Sigmoid colon (tissue), 7 donors: ENCODE measurements at places on chromosomes 6 and 20. TPM values are rescaled to one million over a fixed set of nuclear protein-coding genes. Genes with fewer than 3 reads are reported as not detected.

- no peak overlapping the region for H3K4me3 ChIP-seq
- no peak overlapping the region for H3K27ac ChIP-seq
- no peaks in the 10 kb centered on the region for H3K4me1 ChIP-seq
- H3K27me3 ChIP-seq, result no peaks in the 10 kb centered on the region
- H3K36me3 ChIP-seq, result no peaks in the 10 kb centered on the region
- DNase-seq, result no peak
These were observed 2.4 kb downstream of the GTSF1L start for GRCh38 chr20:43724383-43724782.

- H3K4me1 ChIP-seq, result peaks cover 91% of the 10 kb centered on the region
- no peak overlapping the region for H3K4me3 ChIP-seq
- no peak overlapping the region for H3K27ac ChIP-seq
- no peaks in the 10 kb centered on the region for H3K27me3 ChIP-seq
- no peaks in the 10 kb centered on the region for H3K36me3 ChIP-seq
These were observed 10.2 kb downstream of the ADNP start for GRCh38 chr20:50920997-50921396.

GRCh38 chr6:157436944-157437336 is 56.0 kb downstream of the ZDHHC14 start:
- no peak overlapping the region for H3K4me3 ChIP-seq
- H3K36me3 ChIP-seq, result no peaks in the 10 kb centered on the region
- no peak overlapping the region for H3K27ac ChIP-seq

The ARMC2 gene
- total RNA-seq, result 2.9 TPM

GRCh38 chr6:10630178-10630577 is 64.2 kb downstream of the C6orf52 start:
- H3K4me3 ChIP-seq, result no peak overlapping the region
- H3K4me1 ChIP-seq, result no peaks in the 10 kb centered on the region
- H3K27me3 ChIP-seq, result no peaks in the 10 kb centered on the region
- H3K36me3 ChIP-seq, result no peaks in the 10 kb centered on the region
- H3K27ac ChIP-seq, result no peak overlapping the region
- no peak for DNase-seq

DNA sequence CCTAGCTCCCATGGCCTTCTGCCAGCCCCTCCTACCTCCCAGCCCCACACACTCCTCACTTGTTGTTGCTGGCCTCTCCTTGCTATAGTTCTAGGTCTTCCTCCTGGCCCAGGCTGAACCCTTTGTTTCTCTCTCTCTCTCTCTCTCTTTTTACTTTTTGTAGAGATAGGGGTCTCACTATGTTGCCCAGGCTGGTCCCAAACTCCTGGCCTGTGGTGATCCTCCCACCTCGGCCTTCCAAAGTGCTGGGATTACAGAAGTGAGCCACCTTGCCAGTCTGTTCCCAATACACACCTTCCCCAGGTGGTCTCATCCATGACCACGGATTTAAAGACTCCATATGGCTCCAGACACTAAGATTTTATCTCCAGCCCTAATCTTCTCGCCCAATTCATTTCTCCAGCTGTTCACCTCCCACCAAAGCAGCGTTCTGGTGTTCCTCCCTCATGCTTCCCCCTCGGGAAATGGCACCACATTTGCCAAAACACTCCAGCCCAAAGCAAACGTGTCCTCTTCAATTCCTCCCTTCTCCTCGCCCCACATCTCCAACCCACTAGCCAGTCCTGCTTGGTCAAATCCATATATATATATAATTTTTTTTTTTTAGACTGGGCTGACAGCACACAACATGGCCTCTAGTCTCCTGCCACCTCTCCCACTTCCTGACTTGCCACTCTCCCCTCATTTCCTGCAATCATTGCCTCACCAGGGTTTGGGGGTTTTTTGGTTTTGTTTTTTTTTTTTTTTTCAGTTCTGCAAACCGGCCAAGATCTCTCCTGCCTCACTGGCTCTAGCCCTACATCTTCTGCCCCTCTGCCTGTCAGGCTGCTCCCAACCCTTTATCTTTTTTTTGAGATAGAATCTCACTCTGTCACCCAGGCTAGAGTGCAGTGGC is 104.4 kb downstream of the NCR2 start:
- H3K36me3 ChIP-seq, result no peaks in the 10 kb centered on the region
- H3K27me3 ChIP-seq, result no peaks in the 10 kb centered on the region
- no peak for DNase-seq
- peaks cover 24% of the 10 kb centered on the region for H3K4me1 ChIP-seq
- H3K4me3 ChIP-seq, result no peak overlapping the region

- DNase-seq, result no peak
- H3K4me3 ChIP-seq, result no peak overlapping the region
- no peaks in the 10 kb centered on the region for H3K4me1 ChIP-seq
These were observed 7.9 kb downstream of the AARS2 start for GRCh38 chr6:44305200-44305725.

- no peak for DNase-seq
- no peak overlapping the region for H3K27ac ChIP-seq
- H3K27me3 ChIP-seq, result no peaks in the 10 kb centered on the region
- no peaks in the 10 kb centered on the region for H3K4me1 ChIP-seq
- H3K36me3 ChIP-seq, result no peaks in the 10 kb centered on the region
These were observed 608.4 kb downstream of the PTPRT start for GRCh38 chr20:42581311-42581710.

DNA sequence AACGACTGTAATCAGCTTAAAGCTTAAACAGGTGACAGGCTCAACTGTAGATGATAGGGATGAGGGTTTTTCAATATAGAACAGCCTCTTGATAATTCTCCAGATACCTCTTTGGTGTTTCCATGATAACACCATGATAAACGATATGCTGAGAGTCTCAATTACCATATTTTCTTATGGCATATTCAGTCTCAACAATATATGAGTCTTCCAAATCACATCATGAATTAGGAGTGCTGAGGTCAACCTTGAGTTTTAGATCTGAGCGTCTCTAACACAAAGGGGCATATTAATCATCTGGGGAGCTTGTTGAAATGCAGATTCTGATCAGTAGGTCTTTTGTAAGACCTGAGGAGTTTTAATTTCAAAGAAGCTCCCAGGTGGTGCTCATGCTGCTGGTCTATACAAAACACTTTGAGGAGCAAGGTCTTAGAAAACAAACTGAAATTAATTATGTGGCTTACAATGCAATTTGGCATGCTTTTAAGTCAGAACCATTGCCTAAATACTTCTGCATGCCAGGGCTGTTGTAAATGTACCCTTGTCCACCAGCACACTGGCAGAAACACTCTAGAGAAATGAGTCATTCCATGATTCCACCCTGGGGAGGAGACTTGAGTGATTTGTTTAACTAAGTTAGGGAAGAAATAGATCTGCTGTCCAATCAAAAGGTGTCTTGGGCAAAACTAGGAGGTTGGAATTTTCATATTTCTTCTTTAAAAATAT is 49.6 kb downstream of the PTCHD4 start:
- H3K27ac ChIP-seq, result no peak overlapping the region
- H3K4me3 ChIP-seq, result no peak overlapping the region
- no peaks in the 10 kb centered on the region for H3K27me3 ChIP-seq
- H3K4me1 ChIP-seq, result no peaks in the 10 kb centered on the region
- no peaks in the 10 kb centered on the region for H3K36me3 ChIP-seq

The RBPJL gene
- not detected for total RNA-seq

- H3K27ac ChIP-seq, result no peak overlapping the region
- H3K36me3 ChIP-seq, result no peaks in the 10 kb centered on the region
- DNase-seq, result no peak
- no peaks in the 10 kb centered on the region for H3K27me3 ChIP-seq
These were observed 108.9 kb downstream of the UST start for GRCh38 chr6:148855744-148856143.

The TTLL9 gene
- total RNA-seq, result 1.1 TPM

DNA sequence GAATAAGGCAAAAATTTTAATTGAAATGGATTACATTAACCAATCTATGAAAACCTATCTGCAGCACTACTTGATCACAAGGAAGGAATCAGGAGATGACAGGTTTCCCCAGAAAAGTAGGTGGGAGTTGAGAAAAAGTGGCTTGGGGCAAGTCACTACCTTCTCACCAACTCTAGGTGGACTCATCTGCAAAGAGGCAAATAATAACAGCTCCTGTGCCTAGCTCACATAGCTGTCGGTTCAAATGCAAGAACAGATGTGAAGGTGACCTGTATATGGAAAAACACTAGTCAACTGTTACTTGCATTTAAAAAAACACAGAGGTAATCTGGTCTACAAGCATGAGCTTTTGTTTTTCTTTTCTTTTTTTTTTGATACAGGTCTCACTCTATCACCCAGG is 67.2 kb downstream of the POPDC3 start:
- no peaks in the 10 kb centered on the region for H3K4me1 ChIP-seq
- no peaks in the 10 kb centered on the region for H3K27me3 ChIP-seq
- H3K4me3 ChIP-seq, result no peak overlapping the region
- DNase-seq, result no peak
- H3K27ac ChIP-seq, result no peak overlapping the region
- H3K36me3 ChIP-seq, result peaks cover 17% of the 10 kb centered on the region

- no peak overlapping the region for H3K27ac ChIP-seq
- peaks cover 7% of the 10 kb centered on the region for H3K27me3 ChIP-seq
- DNase-seq, result no peak
- no peaks in the 10 kb centered on the region for H3K4me1 ChIP-seq
These were observed 73.5 kb downstream of the TTLL2 start for GRCh38 chr6:167398214-167399050.

DNA sequence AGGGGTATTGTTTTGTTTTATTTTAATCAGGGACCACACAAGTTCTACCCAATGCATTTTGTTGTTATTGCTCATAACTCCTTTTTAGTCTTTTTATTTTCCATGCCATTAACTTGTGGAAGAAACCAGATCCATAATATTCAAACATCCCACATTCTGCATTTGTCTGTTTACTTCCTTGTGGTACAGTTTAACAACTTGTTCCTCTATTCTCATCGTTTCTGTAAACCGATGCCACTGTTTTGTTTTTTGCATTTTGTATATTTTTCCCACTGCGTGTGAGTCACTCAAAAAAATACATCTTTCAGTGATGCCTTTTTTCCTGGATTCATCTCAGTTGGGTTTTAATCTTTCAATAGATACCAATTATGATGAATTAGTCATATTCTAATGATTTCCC is 22.3 kb downstream of the SF3B5 start:
- no peak overlapping the region for H3K4me3 ChIP-seq
- no peak overlapping the region for H3K27ac ChIP-seq
- DNase-seq, result no peak
- H3K27me3 ChIP-seq, result no peaks in the 10 kb centered on the region
- no peaks in the 10 kb centered on the region for H3K4me1 ChIP-seq
- H3K36me3 ChIP-seq, result no peaks in the 10 kb centered on the region

DNA sequence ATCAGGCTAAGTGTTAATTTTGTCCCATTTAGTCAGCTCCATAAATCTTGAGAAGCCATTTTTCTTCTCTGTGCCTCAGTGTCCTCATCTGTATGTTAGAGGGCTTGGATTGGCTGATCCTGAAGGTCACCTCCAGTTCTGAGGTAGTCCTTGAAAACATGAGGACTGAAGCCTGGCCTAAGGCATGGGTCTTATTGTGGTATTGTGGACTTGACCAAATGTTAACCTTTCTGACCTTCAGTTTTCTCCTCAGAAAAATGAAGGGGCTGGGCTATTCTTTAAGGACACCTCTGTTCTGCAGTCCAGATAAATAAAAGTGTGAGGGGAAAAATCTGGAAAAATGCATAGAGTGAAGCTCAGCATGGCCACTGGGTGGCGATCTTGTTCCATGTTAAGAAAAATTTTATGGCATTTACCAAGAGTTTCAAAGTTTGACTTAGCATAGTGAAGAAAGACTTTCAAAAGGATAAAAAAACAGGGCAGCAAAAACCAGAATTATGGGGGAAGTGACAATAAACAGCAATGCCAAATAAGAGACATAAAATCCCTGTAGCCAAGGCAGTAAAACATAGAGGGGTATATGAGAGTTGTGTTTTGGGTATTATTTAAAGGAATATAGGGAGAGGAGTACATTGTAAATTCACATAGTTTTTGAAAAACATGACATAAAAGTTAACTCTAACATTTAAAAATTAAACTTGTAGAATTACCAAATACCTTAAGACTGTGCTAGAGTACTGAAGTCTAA is 13.2 kb upstream of the TFB1M start:
- no peak overlapping the region for H3K27ac ChIP-seq
- no peaks in the 10 kb centered on the region for H3K27me3 ChIP-seq

The GPR63 gene
- 1.1 TPM for total RNA-seq

DNA sequence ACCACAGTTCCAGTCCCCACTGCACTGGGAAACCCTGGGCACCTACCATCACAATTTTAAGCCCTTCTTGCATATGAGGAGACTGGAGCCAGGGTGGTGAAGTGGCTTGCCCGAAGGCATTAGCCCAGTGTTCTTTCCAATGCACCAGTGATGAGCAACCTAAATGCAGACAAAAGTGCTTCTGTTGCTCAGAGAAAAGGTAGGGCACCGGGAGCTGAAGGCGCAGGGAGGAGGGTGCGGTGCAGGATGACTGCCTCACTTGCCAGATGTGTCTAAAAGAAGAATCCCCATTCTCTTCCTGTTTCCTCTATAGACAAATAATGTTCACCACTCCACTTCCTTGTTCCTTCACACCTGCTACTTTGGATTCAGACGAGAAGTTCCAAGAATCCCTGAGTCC is 86.5 kb downstream of the QRSL1 start:
- DNase-seq, result no peak
- H3K4me3 ChIP-seq, result no peak overlapping the region
- H3K36me3 ChIP-seq, result no peaks in the 10 kb centered on the region
- H3K27ac ChIP-seq, result no peak overlapping the region
- H3K4me1 ChIP-seq, result no peaks in the 10 kb centered on the region

- no peaks in the 10 kb centered on the region for H3K4me1 ChIP-seq
- H3K27me3 ChIP-seq, result no peaks in the 10 kb centered on the region
- DNase-seq, result no peak
- no peaks in the 10 kb centered on the region for H3K36me3 ChIP-seq
These were observed 28.9 kb downstream of the IRAK1BP1 start for GRCh38 chr6:78896227-78896626.

DNA sequence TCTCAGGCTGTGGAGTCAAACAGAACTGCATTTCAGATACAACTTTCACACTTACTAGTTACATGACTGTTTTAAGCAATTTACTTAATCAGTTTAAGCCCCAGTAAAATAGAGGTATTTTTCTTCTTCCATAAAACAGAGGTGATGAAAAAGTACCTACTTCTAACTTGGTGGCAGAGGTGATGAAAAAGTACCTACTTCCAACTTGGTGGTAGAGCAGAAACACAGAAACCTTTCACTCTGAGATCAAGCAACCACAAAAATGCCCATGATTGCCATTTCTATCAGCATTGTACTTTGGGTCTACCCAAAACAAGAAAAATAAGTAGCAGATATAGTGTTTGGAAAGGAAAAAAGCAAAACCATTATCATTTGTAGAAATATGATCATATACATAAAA is 148.7 kb downstream of the OPRM1 start:
- no peak overlapping the region for H3K4me3 ChIP-seq
- DNase-seq, result no peak
- H3K36me3 ChIP-seq, result no peaks in the 10 kb centered on the region

- no peak overlapping the region for H3K4me3 ChIP-seq
- no peaks in the 10 kb centered on the region for H3K27me3 ChIP-seq
- H3K27ac ChIP-seq, result no peak overlapping the region
These were observed 43.4 kb upstream of the RALGAPA2 start for GRCh38 chr20:20755674-20756319.

DNA sequence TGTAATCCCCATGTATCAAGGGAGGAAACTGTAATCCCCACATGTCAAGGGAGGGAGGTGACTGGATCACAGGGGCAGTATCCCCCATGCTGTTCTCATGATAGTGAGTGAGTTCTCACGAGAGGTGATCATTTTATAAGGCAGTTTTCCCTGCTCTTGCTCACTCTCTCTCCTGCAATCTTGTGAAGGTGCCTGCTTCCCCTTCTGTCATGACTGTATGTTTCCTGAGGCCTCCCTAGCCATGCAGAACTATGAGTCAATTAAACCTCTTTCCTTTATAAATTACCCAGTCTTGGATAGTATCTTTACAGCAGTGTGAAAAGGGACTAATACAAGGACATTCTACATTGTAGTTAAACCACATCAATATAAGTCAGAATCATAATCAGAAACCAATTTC is 112.4 kb downstream of the BTBD9 start:
- H3K4me3 ChIP-seq, result no peak overlapping the region
- H3K27me3 ChIP-seq, result no peaks in the 10 kb centered on the region
